Right atrium auricular region (tissue), 2 donors: ENCODE measurements at places on chromosomes 3 and 15. TPM values are rescaled to one million over a fixed set of nuclear protein-coding genes. Genes with fewer than 3 reads are reported as not detected.

DNA sequence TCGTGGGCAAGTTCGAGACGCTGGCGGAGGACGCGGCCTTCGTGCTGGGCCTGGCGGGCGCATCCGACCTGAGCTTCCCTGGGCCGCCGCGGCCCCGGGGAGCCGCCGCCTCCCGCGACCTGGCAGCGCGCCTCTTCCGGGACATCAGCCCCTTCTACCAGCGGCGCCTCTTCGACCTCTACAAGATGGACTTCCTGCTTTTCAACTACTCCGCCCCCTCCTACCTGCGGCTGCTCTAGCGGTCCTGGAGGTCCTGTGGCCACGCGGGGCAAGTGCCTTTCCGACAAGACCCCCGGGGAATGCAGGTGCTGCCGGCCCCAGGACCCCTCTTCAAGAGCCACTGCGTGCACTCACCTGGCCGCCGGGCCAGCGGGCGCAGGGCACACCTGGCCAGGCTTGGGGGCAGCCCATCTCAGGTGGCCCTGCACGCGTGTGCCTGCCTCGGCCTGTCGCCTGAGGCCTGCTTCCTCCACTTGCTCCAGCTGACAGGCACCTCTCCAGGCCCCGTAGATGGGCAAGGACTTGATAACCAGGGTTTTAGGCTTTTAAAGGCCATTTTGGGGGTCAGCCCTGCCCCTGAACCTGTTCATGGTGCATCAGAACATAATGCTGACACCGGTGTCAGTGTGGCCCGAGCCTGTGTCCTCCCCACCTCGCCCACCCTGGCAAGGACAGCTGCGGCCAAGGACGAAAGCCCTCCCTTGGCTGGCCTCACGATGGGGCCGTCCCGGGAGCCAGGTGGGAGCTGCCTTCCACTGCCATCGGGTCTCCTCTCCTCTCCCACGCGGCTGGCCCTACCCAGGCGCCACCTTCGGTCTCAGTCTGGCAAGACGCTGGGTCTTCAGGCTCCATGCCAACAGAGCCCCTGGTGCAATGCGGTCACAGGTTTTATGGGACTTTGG lies 16.1 kb downstream of the C3orf22 start:
- peak; percentile 50 for DNase-seq

DNA sequence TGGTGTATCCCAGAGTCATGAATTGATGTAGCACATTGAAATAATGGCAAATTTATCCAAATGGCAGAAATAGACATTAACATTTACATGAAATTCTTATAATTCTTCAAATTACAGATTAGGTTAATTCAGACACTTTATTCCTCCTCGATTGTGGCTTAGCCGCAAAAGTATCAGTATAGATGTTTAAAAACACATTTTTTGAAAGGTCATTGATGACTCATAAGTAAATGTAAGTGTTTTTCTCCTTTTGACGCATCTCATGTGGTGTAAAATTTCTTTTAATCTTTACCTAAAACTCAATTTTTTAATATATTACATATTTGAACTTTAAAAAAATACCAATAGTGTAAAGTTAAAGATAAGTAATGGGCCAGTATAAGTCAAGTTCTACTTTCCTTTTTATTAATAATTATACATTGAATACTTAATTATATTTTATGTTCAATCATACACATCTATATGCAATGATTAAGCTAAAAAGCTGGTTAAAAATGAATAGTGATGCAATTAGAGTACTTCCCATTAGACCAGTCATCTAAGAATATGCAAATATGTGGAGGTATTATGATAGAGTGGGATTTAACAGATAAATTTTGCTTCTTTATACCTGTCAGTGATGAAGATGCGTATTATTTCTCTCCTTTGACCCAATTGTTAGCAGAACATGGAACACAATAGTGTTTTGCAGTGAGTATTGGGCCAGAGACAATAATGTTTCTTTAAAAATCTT lies 678.1 kb upstream of the DPPA4 start:
- DNase-seq: no peak

GRCh38 chr3:194300382-194300758 lies 50.8 kb downstream of the CPN2 start:
- peak; percentile 90 for DNase-seq

DNAH12 gene
- total RNA-seq: 0.08 TPM

GOLGA8G gene
- total RNA-seq: not detected

MYLK gene
- 30.5 TPM for total RNA-seq

RMDN3 gene
- total RNA-seq: 14.4 TPM
